BJ (cell line): ENCODE measurements at places on chromosomes 3 and 15.

DNA sequence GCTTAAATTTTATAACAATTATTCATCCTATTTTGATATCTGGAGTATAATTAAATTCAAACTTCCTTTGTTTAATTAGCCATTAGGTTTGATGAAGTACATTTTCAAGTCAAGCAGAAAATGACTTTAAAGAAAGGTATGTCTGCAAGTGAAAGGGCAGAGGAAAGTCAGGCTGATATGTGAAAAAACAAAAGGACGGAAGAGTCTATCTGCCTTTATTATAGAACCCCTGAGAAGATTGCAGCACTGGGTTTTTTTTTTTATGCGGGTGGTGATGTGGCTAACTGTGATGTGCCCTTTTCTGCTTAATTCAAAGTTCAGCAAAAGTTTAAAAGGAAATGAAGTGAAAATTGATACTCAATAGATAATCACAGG is 83.2 kb downstream of the COL8A1 start:
- no peak for DNase-seq

DNA sequence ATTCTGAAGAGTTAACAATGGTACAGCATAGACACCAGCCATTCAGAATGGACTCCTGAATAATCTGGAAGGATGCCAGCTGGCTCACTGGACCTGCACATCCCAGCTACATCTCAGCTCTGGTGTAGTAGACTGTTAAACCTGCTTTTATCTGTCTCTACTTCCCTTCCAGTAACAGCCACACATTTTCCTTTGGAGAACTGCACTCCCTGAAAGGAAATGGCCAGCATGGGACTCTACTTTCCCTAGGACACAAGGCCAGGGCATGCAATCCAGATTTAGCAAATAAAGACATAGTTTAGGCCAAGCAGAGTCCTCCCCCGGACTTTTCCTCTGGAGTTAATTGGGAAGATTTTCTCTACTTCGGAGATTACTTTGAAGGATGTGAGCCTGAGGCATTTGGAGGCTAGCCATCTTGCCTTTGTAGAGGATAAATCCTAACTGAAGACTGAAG is 82.7 kb upstream of the TCF12 start:
- peak; percentile 25 for DNase-seq

DNA sequence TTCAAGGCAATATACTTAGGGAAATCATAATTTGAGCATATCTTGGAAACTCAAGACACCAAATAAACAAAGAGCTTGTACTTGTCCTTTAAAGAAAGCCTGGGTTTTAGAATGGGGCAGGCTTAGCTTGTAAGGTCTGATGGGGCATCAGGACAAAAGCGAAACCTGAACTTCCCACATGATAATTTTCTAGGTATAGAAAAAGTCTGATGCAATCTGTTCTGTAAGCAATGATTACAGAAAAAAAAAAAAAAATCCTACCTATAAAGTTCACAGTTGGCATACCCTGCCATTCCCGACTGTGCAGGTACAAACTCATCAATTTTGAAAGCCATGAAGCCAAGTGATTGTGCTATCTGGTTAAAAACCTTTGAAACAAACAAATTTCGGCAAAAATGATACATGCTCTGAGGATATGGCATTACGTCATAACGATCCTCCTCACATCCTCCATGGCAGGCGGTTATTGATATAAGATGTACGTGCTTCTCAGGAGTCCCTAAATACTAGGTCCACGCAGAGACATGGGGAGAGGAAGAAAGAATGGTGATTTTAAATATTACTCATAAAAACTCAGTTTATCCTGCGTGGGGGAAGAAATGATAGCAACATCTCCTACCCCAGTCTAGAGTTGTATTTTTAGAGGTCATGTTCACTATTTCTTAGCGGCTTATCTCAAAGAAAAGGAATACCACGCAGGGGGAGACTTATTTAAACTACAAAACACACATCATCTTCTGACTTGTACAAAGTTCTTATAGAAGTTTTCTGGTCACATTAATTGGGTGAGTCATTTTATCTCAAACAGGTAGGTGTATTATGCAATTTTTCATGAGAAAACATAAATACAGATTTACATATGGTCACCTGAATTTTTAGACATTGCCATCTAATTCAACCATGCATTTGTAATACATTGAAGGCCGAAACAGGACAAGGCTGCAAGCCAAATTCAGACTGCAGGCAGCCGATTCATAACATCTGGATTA is 27.0 kb downstream of the MB21D2 start:
- DNase-seq: no peak

DNA sequence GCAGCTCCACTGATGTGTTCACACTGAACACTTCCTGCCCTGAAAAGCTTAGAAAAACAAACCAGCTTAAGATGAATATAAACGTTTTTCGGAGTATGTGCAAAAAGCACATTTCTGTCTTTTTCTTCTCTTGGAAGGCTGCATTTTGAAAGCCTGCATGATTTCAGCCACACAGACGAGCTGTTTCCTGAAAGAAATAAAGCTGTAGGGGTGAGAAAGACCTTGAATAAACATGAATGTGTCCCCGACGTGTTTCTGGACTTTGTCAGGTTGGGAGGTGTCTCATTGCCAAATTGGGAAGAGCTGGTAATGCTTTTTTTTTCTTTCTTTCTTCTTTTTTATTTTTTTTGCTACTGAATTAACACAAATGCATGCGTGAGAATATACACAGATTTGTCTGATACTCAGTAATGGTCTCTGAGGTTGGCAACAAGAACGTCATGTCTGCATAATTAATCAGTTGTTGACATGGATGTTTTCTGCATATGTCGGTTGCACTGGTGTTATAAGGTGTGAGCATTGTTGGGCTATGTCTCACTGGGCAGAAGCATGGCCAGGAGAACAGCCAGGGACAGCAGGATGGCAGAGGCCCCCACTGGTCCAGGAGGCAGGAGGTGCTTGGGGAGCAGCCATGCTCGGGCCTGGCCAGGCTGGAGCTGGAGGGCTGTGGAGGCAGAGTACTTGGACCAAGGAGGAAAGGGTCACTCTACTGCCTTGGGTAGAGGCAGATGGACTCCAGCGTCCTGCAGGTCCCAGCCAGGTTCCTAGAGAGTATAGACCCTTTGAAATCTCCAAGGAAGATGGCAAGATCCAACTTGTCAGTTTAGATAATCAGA is 39.0 kb downstream of the ADAMTSL3 start:
- no peak for DNase-seq

DNA sequence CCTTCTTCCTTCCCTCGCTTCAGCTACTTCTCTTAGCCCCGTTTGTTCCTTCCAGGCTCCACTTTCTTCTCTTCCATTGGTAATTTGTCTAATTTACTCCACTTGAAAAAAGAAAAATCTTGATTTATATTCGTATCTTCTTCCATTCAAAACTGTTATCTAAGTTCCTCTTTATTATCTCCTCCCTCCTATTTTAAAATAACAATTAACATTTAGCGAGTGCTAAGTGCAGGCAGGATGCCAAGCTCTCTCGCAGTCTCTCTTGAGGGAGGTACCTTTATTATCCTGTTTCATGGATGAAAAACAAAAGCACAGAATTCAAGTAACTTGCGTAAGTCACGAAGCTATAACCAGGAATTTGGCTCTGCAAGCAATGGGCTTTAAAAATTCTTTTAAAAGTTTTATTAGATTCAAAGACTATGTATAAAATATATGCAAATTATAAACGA is 418.9 kb upstream of the NAALADL2 start:
- DNase-seq: no peak
